ENCODE measurements at places on chromosomes 5 and 9.

DNA sequence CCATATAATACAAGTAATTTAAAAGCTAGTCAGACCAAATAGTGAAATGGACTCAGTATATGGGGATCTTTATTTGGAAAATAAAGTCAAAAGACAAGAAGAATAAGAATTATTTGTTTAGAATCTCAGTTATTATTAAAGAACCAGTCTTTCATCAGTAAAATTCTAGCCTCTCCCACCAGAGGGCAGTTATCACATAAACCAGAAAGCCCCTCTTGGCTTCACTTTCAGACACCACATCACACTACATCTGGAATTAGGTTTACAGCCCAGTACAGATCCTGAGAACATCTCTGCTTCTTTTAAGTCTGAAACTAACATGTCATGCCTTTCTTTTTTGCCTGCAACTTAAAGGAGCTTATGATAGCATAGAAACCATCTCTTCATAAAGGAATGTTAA lies 12.2 kb upstream of the HSPB3 start:
- DNase-seq = peak; percentile 23

- no peak for DNase-seq
Observed at GRCh38 chr5:154002511-154003020, 36.1 kb downstream of the FAM114A2 start.

DNA sequence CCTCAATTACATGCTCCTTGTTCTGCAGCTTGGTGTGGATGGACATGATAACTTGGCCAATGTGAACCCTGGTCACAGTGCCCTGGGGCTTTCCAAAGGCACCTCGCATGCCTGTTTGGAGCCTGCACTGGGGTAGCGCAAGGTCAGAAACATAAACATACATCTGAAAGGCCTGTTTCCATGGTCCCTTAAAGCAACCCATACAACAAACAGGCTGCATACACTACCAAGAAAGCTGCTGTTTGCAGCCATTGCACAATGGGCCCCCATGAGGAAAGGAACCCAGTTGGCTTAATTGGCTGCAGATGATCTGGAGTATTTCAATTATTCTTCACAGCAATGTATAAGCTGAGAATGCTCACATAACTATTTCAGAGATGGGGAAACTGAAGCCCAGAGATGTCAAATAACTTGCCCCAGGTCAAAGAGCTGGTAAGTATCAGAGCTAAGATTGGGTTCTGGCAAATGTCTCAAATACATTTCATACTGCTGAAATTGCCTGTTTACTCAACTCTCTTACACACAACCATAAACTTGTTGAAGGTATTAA lies 233.9 kb downstream of the ASTN2 start:
- no peak for DNase-seq

DNA sequence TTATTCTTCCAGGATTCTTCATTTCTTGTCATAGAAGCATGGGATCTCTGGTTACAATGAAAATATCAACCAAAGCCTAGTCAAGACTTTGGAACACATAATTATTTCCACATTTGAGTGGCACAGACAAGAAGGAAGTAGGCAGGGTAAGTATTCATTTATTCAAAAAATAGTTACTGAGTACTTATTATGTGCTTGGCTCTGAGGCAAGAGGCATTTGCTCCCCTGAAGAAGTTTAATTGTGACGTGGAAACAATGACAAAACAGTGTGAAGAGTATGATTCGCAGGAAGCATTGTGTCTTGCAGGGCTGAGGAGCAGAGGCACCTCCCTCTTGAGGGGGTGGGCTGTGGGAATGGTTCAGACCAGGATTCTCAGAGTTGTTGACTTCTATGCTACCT lies 45.0 kb upstream of the TNFSF15 start:
- no peak for DNase-seq

DNA sequence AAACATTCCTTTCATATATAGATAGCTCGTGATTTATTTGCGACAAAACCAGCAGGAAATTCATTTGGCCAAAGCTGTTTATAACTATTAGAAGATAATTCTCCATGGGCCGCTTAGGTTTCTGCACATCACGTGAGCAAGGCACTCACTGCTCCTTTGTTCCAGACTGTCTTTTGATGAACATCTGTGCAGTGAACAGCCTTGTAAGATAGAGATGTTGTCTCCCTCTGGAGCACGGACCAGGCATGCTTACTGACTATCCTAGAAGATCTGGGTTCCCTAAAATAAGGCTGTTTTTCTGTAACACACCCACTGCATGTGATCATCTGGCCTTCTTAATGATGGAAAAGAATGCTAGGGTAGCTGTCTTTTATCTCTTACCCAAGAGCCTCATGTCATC lies 30.9 kb downstream of the YIPF5 start:
- DNase-seq = no peak

- DNase-seq = no peak
Observed at GRCh38 chr5:127294829-127295228, 4.2 kb downstream of the MEGF10 start.

DNA sequence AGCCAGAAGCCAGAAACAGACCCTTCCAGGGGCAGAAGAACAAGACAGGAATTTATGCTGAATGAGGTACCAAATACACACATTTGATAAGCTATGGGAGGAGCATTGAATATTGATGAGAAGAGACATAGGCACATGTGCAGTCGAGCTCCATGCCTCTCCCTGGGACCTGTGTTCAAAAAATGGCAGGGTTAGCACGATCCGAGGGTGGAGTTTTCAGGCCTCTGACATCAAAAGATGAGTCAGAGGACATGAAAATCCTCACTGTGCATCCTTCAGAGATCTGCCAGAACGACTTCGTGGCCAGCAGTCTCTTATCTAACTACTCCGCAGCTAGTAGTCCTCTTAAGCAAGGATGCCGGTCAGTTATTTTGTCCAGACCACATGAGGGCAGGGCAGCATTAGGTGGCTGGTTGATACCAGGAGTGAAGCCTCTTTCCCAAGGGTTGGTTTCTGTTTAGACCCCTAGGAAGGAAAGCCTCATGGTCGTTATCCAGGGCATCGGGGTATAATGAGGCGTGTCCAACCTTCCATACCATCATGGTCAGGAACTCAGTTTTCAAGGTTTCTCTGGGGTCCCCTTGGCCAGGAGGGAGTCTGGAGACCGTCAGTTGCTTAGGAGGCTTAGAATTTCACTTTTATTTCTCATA lies 11.6 kb upstream of the CMBL start:
- DNase-seq = no peak

- no peak for DNase-seq
Observed at GRCh38 chr5:172869691-172870090, 35.6 kb downstream of the ERGIC1 start.

- DNase-seq = no peak
Observed at GRCh38 chr5:173815571-173815970, 72.6 kb upstream of the CPEB4 start.

DNA sequence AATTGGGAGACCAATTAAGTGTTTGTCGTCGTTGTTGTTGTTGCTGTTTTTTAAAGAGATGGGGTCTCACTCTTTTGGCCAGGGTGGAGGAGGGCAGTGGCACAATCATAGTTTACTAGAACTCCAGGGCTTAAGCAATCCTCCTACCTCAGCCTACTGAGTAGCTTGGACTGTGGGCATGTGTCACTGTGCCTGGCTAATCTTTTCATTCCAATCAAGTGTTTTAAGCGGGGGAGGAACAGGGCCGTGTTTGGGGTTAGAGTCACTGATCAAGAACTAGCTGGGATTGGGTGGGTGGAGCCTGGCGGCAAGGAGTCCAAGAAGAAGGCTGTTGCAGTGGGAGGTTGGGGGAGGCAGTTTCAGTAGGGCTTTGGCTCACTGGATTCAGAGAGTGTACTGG lies 13.8 kb downstream of the SNX30 start:
- no peak for DNase-seq

DNA sequence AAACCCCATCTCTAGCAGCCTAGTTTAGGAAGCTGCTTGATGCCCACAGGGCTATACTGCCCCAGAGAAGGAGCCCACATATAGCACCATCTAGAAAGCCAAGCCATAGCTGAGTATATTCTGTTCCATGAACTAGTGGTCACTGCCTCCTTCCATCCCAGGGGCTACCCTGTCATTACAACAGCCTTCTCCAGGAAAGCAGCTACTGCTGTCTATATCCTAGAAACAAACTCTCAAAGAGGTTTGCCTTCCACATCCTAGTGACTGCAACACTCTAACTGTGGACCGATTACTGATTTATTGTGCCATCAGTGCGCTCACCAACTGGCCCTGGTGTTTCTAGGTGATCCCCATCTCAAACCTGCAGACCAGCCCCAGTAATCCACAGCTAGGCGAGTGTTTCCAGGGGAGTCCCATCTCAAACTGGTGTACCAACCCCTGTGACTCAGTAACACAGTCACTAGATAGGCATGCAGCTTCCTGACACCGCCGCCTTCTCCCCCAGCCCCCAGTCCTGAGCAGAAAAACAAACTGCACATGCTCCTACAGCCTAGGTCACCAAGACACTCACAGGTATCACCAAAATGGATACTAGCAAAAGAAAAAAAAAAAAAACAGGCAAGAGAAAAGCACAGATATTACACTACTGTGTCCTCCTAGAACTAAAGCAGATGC lies 14.8 kb downstream of the SPTLC1 start:
- DNase-seq = peak; percentile 89

DNA sequence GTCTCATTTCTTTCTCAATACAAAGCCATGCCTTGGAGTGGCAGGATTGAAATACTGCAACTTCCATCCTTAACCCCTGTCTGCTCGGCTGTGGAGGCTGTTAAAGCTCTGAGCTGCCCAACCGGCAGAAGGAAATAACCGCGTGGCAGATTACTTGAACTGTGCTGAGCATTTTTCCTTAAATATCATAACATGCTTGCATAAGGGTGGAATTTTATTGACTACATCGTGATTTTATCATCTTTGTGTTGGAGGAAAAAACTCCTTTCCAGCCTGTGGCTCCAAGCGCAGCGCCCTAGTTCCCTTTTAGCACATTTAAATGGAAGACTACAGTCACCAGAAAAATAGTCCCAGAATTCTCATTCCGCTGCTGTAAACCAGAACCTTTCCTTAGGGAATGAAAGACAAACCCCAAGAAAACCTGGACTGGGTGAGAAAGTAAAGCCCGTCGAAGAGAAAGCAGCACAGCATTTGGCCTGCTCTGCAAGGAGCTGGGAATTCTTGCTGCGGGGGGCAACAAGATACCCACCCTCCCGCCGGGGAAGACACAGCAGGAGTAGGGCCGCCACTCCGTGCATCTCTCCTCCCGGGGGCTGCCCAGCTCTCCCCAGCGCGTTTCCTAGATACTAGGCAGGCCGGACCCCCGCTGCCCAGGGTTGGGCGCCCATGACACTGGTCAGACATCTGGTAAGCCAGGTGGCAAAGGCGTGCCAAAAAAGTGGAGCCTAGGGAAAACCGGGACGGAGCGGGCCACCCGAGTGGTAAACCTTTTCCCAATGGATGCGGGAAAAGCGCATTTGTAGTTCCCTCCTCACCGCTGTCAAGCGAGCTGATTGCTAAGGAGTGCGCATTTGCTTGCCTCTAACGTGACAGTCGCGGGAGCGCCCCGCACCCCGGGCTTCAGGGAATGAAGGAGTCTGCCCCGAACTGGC lies 1.3 kb downstream of the SHC3 start:
- no peak for DNase-seq

DNA sequence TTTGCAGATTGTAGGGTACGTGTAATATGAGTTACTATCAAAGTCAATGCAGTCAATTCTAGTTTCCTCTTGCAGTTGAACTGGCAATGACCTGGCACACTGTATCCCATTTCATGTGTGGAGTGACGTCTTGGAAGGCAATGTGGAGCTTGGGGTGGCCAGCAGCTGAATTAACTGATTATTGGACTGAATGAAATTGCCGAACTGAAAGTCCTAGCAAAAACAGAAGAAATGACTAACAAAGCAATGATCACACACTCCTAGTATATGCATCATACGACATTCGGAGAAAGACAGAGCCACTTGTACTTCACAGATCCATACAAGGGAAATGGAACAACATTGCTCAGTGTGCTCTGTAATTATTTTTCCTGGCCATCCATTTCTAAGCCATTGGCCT lies 259.1 kb upstream of the DAPK1 start:
- DNase-seq = no peak

GRCh38 chr5:86175224-86175623 lies 442.5 kb upstream of the COX7C start:
- no peak for DNase-seq

GRCh38 chr5:27548484-27548883 lies 510.1 kb upstream of the CDH9 start:
- DNase-seq = no peak

DNA sequence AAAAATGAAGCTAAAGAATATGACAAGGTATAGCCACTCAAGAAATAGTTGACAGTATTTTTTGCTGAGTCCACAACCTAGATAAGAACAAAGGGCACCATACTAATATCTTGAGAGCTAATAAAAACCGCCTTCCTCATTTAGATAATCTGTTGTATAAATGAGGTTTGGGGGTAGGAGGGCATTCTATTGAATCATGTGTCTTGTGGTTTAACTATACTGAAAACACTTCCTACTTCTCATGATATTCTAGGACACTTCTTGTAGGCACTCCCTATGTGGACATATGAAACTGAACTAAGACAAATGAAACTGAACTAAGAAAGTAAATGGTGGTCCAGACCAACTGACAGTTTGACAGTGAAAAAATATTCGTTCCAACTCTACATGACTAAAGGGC lies 1268.5 kb upstream of the C9orf72 start:
- no peak for DNase-seq

GRCh38 chr9:19411316-19411715 lies 2.5 kb downstream of the ACER2 start:
- no peak for DNase-seq

- DNase-seq = no peak
Observed at GRCh38 chr5:160929360-160929759, 77.3 kb upstream of the ATP10B start.

- no peak for DNase-seq
Observed at GRCh38 chr9:112809906-112810305, 59.3 kb downstream of the SNX30 start.

- no peak for DNase-seq
Observed at GRCh38 chr9:75873712-75874111, 16.8 kb upstream of the PCSK5 start.

DNA sequence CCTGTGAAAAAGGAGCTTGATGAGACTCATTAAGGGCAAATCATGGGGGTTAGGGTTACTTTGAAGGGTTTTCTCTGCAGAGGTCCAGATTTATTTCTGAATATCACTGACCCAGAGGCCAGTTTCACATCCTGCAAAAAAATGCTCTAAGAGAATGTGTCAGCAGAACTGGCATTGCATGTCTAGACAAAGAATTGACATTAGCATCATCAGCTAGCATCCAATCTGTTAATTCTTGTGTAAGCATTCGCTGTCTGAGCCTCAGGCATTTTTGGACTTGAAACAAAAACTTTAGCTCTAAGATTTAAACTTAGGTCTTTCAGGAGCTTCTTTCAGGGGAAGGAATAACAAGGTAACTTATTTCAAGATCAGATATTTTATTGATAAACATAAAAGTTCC lies 187.9 kb upstream of the ELL2 start:
- no peak for DNase-seq

All from SW 1271 (cell line).